ENCODE measurements at places on chromosomes 11 and 22.

GRCh38 chr11:104713401-104713800 is 184.9 kb downstream of the CASP12 start:
- no peak for DNase-seq

GRCh38 chr11:11396301-11397035 is 43.4 kb upstream of the CSNK2A3 start:
- no peak for DNase-seq

GRCh38 chr11:1530686-1531448 is 41.2 kb downstream of the DUSP8 start:
- DNase-seq = no peak

- no peak for DNase-seq
These were observed 1.2 kb downstream of the TOB2 start for GRCh38 chr22:41445129-41446056.

DNA sequence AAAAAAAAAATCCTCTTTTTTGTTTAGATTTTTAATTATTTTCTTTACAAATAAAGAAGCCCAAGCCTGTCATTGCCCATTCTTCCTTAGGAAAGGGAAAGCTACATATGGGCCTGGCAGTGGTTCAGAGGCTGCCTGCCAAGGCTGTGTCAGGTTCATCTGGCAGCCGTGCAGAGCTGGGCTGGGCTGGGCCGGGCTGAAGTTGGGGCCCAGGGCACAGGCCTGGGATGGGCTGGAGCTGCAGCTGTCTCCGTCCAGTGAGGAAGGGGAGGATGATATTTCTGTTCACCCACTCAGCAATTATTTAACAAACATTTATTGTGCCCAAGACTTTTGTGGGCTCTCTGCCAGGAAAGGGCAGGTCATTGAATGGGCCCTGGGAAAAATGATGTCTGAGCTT is 4.6 kb downstream of the PRR5L start:
- DNase-seq = no peak

DNA sequence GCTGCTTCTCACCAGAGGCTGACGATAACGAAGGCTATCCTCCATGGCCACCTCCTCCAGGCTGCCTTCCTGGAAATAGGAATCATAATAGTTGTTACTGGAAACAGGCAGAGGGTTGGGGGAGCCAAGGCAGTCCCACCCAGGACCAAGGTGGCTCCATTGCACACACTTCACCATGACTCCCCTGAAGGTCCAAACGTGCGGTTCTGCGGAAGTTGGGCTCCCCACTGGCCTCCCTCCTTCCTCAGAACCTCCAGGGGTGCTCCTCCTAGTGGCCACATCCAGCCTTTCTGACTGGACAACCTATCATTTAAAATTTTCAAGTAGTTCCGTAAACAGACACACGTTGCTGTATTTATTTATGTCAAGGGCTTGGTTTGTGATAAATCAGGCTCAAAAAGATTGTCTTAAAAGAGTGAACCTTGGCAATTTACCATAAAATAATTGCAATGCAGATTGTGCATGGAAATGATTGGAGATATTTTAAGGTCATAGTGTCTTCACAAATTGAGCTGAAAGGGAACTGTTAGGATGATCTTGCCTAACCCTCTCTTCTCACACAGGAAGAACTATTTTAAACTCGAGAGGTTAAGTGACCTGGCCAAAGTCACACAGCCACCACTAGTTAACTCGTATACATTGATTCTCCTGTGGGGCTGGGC is 1.4 kb upstream of the TCN2 start:
- no peak for DNase-seq

DNA sequence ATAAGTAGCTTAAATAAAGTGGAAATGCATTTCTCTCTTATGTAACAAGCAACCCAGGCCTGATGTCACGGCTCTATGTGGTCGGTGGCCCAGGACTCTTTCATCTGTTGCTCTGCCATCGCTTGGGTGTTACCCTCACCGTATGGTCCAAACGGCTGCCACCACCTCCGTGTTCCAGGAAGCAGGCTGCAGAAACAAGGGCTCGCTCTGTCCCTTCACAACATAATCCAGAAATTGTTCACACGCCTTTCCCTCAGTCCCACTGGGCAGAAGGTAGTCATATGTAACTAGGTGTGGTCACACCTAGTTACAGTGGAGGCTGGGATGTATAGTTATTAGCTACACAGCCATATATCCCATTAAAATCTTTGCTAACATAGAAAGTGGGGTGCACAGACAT is 421.0 kb downstream of the SOX6 start:
- DNase-seq = no peak

DNA sequence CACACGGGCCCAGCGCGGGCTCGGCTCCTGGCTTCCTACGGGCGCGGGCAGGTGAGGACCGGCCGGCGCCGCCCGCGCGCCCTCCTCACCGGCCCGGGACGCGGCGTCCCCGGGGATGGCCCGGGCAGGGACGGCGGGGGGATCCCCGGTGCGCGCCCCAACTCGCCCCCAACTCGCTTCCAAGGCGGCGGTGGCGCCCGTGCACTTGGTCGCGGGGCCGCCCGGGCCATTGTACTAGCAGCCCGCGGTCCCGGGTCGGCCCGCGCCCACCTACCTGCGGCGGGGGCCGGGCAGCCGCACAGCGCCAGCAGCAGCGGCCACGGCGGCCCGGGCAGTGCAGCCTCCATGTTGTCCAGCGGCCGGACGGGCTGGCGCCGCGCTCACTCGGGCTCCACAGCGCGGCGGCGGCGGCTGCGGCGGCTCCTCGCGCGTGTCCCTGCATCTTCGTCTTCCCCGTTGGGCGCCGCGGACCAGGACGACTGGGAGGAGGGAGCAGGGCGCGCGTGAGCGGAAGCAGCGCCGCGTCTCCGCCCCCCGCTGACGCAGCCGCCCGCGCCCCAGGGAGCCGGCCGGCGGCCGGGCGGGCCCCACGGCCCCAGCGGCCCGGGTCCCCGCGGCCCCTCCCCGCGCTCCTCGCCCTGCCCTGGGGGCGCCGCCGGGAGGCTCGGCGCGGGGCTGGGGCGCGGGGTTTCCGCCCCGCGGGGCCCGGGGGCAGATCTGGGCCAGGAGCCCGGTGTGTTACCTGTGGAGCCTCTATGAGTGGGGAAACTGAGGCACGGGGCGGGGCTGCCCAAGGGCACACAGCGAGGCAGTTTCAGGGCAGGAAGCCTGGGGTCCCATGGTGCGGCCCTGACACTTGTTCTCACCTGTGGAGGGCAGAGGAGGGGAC is 159.3 kb upstream of the GRK3 start:
- peak; percentile 23 for DNase-seq

DNA sequence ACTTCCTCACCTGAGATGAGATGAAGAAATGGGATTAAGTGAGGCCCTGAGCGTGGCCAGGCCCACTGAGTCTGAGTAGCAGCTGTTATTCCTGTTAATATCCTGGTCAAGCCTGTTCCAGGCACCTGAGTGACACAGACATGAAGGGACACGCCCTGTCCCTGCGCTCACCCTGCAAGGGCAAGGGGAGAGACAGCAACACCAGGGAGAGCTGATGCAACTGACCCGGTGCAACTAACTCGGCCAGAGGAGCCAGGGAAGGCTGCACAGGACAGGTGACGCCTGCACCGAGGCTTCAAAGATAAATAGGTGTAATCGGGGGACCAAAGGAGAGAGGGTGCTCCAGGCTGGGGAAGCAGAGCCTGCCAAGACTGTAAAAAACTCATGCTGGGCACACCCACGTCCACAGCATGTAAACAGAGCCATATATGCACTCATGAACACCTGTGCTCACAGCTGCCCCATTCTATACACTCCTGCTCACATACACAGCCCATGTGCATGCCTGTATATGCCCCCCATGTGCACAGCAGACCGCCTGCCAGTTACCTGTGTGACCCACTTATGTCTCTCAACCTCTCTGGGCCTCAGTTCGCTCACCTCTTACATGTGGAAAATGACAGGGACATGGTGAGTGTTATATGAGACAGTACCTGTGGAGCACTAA is 22.8 kb upstream of the GCAT start:
- no peak for DNase-seq

- no peak for DNase-seq
These were observed 42.9 kb upstream of the CRYBB3 start for GRCh38 chr22:25156736-25157135.

DNA sequence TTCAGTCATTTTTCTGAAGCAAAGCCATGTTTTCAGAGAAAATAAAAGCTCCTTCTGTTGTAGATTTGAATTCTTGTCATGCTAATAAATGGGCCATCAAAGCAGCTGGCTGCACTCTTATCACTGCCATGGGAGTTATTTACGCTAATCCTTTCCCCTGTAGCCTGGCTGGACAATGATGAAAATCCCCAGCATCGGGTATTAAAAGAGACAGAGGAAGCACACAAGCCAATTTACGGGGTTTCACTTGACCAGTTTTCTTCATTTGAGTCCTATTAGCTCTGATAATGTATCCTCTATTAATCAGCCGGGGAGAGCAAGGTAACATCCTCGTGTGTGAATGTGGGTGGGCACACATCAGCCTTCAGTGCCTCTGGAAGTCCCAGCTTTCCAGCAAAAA is 470.2 kb upstream of the API5 start:
- DNase-seq = no peak

- DNase-seq = no peak
These were observed 6.0 kb downstream of the NEAT1 start for GRCh38 chr11:65428578-65429067.
